Islet precursor cell (in vitro differentiated cells): ENCODE measurements at places on chromosomes 11 and 22.
A peak's percentile ranks its signal among the peaks of the same experiment; 100 is the strongest.

DNA sequence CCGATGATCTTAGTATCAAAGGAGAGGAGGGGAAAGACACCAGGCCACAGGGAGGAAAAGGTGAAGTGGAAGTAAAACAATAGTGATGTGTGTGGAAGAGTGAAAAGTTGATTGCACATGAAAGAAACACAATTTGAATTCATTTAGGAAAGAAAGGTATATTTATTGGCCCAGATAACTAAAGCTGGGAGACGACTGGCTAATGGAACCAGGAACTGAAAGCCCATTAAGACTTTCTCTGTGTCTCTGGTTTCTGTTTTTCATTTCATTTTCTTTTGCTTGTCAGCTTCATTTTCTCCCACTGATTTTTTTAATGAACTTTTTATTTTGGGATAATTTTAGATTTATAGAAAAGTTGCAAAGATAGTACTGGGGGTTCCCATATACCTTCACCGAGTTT is 5.1 kb upstream of the DCHS1 start:
- DNase-seq = no peak

DNA sequence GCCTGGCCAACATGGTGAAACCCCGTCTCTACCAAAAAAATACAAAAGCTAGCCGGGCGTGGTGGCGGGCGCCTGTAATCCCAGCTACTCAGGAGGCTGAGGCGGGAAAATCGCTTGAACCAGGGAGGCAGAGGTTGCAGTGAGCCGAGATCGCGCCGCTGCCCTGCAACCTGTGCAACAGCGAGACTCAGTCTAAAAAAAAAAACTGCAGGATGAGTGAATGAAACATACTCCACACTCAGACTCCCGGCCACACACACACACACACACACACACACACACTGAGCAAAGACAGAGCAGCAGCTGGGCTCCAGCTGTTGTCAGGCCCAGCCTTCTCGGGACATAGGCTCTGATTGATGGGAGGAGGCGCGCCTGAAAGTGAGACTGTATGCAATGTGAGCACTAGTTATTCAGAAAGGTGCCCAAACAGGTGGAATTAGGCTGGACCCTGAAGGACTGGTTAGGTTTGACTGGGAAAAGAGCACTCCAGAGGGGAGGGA is 1.5 kb upstream of the PLEKHA7 start:
- no peak for DNase-seq

DNA sequence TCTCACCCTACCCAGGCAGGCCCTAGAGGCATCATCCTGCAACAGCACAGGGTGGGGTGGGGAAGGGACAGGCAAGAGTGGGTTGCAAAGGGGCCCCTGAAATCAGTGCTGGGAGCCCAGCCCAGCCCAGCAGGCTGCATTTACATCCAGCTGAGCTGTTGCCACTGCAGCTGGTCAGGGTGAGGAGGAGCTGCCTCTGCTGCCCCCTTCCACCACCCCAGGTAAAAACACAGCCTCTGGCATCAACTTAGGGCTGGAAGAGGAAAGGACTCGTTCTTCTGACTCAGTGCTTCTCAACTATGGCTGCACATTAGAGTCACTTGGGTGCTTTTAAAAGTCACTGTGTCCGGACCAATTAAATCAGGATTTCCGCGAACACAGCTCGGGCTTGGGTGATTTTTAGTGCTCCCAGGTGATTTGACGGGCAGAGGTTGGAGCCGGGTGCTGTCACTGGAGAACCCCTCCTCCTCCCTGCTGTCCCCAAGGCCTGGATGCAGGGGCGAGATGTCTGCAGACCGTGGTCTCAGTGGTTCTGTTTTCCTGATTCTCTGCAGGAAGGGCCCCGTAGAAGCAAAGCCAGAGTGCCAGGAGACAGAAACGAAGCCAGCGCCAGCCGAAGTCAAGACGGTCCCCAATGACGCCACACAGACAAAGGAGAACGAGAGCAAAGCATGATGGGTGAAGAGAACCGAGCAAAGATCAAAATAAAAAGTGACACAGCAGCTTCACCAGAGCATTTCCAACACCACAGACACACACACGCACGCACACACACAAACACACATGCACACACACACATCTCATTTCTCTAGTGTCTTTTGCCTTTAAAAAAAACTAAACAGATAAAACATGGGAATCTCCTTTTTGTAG is 39.4 kb upstream of the TTC12 start:
- DNase-seq = peak; percentile 77

- DNase-seq = no peak
These were observed 189.0 kb upstream of the NARS2 start for GRCh38 chr11:78763664-78764063.

DNA sequence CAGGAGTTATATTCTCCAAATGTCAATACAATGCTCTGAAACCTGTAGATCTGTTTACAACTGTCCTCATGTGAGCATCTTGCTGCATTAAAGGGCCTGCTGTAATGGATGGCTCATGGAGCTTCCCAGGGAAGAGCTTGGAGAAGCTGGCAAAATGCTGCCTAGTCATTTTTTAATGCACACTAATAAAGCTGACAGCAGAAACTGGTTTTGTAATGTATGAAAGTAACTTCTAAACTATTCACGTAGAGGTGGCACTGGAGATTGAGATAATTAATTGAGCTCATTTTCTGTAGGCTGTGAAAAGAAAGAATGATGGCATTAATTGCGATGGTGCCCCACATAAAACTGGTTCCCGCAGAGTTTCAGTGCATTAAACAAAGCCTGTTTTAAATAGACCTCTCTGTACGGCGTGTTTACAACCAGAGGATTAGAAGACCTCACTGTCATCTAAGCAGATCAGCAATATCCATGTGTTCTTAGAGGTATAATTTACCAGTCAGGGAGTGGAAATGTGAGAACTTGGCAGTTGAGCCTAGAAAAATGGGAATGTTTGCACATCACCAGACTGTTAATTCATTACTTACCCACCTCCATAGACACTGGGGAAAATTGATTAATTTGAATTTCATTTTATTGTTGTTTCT is 16.0 kb downstream of the POLA2 start:
- no peak for DNase-seq

- DNase-seq = no peak
These were observed 94.7 kb downstream of the MPPED1 start for GRCh38 chr22:43506487-43506886.

DNA sequence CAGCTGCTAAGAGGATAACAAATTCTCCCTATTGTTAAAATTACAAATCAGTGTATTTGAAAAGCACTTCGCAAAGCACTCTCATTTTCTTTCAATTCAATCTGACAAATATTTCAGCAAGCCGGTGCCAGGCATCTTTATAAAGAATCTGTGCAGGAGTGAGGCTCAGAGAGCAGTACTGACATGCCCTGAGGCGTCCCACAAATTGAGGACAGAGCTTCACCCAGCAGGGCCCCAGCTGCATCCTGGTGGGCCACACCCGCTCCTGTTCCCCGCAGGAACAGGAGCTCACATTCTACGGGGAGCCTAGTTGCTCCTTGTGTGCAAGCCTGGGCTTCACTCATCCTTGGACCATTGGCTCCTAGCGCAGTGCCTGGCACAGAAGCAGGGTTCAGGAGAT is 60.9 kb upstream of the EIF3D start:
- no peak for DNase-seq

- no peak for DNase-seq
These were observed 160.2 kb upstream of the LARGE1 start for GRCh38 chr22:34080433-34080832.
